ENCODE measurements at places on chromosomes 12 and 14.

DNA sequence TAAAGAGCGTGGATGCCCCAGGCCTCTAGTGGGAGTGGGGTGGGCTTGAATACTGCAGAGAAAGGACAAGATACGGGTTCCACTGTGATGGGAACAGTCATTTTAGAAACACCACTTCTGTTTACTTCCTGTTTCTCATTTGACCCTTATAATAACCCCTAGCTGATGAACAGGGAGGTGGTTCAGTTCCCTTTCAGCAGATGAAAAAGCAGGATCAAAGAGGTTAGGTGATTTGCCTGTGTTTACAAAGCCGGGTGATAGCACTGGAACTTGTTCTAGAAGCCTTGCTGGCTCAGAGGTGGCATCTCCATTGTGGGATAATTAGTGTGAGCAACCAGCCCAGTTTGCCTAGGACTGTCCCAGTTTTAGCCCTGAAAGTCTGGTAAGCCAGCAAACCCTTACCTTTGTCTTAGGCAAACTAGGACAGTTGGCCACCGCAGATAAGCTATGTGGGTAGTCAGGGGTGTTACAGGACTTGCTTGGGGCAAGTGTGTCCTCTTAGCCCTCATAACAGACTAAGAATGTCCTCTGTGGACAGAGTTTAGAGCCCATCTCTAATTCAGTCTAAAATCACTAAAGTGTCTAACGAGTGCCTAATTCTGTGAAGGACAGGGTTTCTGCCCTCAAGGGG lies 7.5 kb upstream of the LRP1-AS start:
- no peak for DNase-seq

GRCh38 chr12:118098401-118098800 lies 5.4 kb downstream of the VSIG10 start:
- DNase-seq = no peak

DNA sequence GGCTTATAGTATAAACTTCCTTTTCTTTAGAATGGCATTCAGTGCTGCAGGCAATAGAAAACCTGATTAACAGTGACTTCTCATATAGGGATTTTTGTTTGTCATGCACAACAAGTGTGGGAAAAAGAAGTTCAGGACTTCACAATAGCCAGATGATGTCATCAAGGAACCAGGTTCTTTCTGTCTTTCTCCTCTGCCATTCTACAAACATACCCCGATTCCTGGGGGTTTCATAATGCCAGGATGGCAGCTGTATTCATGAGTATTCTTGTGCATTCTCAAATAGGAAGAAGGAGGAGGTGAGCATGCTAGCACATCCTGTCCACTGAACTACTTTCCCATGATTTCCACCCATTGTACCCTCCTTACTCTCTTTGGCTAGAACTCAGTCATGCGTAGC lies 182.7 kb upstream of the EEA1 start:
- DNase-seq = no peak

GRCh38 chr12:132354982-132355680 lies 25.7 kb upstream of the GALNT9 start:
- no peak for DNase-seq

GRCh38 chr12:19288603-19289244 lies 150.6 kb upstream of the AEBP2 start:
- no peak for DNase-seq

DNA sequence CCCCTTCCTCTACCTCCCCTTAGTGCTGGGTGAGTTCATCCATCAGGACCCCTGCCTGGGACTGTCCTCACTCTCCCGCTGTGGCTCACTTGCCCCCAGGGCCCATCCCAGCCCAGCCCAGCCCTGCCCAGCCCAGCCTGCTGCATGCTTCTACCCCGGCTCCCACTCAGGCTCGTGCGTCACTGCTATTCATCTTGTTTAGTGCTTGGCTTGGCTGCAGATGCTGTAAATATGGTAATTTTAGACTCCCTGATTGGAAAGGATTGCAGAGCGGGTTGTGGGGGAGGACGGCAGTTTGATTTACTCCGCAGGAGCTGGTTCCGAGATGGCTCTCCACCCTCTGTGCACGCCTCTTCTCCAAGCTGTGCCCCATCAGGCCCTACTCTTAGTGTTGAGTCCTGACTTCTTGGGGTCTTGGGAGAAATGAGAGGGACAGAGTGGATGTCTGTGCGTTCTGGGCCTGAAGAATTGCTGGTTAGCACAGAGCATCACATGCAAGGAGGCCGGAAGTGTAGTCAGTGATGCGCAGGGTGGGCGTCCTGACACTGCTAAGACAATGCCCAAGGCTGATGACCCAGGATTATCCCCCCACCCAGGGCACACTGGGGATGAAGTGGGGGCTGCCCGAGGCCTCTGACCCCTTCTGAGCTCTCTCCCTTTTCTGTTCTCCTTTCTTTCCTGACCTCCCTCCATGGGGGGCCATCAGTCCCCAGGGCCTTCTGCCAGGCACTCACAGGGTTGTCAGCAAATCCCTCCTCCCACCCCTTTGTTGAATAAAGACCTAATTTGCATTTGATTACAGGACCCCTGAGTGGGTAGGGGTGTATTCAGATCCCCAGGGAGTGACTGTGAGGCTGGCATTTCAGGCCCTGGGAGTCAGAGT lies 244.4 kb downstream of the ZFP36L1 start:
- DNase-seq = no peak

DNA sequence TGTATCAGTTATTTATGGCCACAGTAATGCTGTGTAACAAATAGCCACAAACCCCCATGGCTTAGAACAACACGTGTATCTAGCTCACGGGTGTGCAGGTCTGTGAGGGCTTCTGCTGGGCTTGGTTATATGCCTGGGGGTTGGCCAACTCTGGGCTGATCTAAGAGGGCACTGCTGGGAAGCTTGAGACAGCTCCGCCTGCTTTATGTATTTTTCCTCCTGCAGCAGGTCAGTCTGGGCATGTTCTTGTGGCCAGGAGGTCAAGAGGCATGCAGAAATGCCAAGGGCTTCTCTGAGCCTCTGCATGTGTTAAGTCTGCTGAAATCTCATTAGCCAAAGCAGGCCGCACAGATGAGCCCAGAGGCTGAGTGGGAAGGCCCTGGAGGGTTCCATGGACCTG lies 105.8 kb downstream of the ZNF664 start:
- DNase-seq = no peak

- peak; percentile 82 for DNase-seq
Measured at GRCh38 chr12:68223067-68223747, 2.4 kb downstream of the IL26 start.

- DNase-seq = no peak
Measured at GRCh38 chr14:100762089-100762515, 35.4 kb downstream of the DLK1 start.

- no peak for DNase-seq
Measured at GRCh38 chr12:131593406-131593805, 117.5 kb upstream of the SFSWAP start.

DNA sequence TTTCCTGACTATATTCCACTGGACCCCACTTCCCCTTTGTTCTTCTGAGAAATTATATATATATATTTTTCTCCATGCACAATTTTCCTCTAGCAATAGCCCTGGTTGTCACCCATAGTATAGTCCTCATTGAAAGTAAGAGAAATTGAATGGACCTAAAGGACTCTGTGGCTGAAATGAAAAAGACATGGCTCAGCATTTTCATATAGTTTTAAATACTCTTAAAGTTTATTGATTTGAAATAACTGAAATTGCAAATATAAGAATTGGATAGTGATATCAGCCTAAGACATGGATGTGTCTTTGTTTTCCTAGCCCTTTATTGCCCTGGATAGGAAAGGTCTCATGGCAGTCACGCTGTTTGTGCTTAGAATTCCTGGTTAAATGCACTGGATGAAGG lies 113.8 kb downstream of the ANO6 start:
- DNase-seq = no peak

DNA sequence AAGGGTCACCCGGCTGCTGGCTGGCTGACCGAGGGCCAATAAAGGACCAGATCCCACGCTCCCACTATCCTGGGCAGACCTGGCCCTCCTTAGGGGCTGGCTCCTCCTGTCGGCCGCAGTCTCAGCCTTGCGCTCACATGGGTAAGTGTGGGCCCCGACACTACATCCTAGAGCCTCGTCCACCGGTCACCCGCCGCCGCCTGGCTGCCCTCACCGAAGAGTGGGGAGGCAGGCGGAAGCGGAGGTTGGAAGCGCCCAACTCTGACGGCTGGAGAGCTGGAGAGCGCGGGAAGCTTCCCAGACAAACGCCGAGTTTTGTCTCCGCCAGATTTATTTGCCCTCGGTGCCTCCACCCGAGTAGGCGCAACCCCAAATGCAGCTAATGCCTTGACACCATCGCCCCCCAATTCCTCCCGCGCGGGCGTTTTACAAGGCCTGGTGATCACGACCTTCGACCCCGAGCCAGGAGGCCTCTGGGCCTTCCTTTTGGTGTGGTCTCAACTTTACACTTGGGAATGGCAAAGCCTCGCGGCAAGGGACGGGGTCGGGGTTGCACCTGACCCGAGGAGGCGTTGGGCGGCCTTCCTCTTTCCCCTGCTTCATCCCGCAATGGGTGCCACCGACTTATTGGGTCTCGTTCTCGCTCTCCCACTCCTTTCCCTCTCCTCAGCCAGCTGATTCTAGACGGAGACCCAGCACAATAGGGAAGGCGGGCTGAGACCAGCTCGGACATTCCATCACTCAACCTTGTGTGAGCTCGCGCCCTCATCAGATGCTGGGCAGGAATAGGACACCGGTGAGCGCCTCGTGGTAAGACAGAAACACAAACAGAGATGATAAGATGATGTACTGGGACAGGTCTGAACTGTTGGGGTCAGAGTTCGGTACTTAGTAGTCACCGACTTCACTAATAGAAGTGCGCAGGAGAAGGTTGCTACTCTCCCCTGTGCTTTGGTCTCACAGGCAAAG lies 78.3 kb upstream of the ANO4 start:
- DNase-seq = no peak

DNA sequence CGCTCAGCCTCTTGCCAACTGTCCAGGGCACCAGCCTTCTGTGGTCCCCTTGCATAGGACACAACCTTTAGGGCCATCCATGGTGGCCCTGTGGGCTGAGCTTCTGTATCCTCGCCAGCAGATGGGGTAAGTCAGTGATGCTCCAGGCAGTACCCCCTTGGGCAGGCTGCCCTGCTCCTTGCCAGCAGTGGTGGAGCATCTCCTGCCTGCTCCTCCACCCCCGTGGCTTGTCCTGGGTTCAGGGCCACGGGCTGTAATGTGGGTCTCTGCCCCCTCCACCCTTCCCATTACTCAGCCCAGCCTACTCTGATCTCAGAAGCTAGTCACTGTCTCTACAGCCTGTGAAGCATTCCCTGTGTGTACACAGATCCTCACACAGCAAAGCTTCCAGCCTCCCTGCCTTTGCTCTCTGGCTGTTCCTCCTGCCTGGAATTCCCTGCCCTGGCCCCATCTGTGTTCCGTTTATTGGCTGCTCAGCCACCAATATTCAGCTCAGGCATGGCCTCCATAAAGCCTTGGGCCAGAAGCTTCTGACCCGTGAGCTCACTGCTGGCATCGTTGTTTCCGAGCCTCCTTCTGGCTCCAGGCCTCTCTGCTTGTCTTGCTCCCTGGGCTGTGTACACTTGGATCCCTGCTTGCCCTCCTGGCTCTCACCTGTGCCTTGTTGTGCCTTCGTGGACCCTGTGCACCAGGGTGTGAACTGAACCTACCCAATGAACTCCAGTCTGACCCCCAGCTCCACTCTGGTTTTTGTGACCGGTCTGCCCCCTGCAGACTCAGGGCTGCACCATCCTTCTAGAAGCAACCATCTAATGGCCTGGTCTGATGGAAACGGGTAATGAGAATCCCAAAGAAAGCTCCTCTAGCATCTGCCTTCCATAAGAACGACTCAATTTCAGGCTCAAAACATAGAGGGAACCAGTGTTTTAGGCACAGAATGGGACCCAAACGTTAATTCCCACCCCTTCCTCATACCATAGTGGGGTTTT lies 177.0 kb upstream of the PRMT8 start:
- peak; percentile 12 for DNase-seq

DNA sequence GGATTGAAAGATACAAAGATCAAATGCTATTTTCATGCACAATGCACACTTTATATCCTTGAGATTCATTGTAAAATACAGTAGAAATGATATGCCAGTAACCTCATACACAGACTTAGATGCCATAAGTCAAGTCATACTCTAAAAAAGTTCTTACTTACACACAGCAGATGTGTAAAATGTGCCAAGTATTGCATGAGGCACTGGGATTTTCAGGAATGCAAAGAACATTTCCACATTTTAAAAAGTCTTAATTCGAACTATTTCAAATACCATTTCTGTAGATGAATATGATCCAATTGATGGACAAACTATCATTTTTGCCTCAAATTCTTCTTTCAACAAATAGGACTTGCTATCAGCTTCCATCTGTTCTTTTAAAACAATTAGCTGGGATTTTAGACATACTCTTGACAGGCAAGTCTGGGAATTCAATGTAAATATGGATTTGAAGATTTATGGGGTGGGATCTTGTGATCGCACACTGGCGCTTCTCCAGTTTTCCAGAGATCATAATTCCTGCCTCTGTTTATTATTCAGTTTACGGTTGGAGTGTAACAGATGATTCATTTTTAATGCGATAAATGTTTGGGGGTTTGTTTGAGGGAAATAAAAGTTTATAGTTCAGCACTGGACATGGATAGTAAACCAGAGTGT lies 183.8 kb downstream of the PAX9 start:
- DNase-seq = no peak

DNA sequence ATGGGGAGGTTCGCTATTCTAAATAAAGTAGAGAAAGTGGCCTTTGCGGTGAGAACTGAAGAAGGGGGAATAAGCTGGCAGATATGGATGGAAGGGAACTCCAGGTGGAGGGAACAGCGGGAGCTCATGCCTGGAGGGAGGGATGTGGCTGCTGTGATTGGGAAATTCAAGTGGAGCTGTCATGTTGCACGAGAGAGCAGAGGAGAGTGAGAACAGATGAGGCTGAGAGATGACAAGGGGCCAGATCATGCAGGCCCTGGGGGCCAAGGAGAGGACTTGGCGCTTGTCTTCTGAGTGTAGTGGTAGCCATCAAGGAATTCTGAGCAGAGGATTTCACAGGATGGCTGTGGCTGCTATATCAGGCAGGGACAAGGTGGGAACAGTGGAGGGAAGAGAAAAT lies 35.0 kb downstream of the TGFB3 start:
- no peak for DNase-seq

DNA sequence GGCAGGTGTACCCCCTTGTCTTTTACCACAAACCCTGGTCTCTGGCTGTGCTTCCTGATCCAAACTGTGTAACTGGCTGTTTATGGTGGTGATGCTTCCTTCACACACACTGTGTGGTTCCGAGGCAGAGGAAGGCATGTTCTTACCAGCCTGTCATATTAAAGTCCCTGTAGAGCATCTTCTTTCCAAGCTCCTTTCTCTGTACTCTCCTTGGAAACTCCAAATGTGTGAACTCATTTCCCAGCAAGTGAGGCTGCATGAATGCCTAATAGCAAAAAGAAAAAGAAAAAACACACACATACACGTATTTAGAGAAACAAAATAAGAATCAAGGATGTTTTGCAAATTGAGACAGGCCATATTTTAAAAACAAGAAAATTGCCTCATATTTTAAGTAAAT lies 214.9 kb downstream of the PPM1H start:
- no peak for DNase-seq

DNA sequence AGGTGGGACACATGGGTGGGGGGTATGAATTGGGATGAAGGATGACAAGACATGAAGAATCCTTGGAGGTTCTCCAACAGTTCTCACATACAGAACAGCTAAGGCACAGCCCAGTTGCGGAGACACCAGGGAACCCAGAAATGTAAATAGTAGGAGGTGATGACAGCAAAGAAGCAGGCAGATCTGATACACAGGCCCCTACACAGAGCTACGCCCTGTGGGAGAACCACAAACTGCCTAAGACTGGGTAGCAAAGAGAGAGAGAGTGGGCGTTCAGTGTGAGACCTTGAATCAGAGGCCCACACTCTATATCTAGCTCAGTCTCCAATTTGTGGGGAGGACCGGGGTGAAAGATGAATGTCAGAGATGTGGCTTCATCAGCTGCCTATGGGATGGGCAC lies 9.5 kb upstream of the NUMB start:
- DNase-seq = no peak

All from CD4-positive, alpha-beta T cell treated with Interleukin-17A for 4 hours (primary cell).